ENCODE measurements at places on chromosomes 1 and 21.

- DNase-seq = no peak
These were observed 10.7 kb upstream of the C1QTNF12 start for GRCh38 chr1:1256956-1257871.

DNA sequence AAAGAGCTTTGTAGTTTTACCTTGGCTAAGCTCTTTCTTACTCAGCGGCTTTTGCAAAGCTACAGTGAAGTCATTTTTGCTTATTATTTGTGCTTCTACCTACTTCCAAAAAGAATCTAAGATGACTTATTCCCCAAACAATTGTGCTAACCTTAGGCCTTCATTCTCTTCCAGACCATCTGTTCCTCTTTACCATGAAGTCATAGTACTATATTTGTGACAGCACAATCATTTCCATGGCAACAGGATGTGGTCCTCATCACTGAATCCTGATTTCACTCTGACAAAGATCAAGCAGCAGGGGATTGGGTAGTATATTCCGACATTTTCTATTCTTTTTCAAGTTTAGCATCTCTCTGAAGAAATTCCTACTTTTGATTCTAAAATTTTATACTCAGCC is 24.8 kb upstream of the NMNAT2 start:
- no peak for DNase-seq

DNA sequence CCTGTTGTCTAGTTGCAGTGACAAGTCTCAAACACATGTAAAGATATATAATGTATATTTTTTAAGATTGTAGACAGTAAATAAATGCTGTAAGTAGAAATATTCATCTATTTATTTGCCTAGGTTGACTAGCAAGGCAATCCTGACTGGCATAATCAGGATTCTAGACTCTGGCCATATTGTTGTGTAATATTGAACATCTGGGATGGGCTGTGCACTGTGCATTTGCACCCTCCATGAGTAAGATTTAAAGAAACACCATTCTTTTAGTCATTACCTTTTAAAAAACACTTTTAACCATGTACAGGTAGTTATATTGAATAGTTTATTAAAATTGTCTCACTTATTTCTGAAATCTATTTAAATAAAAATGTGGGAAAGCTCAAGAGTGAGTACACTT is 32.4 kb downstream of the RASAL2 start:
- no peak for DNase-seq

GRCh38 chr1:228373004-228373680 is 33.5 kb downstream of the TRIM11 start:
- DNase-seq = no peak

DNA sequence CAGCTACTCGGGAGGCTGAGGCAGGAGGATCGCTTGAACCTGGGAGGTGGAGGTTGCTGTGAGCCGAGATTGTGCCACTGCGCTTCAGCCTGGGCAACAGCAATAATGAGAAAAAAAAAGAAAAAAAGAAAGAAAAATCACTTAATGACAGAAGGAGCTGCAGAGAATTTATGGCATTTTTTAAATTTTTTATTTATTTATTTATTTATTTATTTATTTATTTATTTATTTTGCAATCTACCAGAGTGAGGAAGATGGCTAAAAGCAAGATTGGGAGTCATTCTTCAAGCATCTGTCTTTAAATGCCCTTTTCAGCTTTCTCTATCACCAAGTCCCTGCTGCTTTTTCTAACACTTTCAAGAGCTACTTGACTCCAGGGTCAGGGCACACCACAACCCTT is 91.7 kb downstream of the WDR4 start:
- DNase-seq = no peak

GRCh38 chr1:2628933-2629626 is 3.7 kb downstream of the MMEL1 start:
- DNase-seq = no peak

- no peak for DNase-seq
These were observed 54.7 kb downstream of the MAP3K7CL start for GRCh38 chr21:29185172-29185571.

DNA sequence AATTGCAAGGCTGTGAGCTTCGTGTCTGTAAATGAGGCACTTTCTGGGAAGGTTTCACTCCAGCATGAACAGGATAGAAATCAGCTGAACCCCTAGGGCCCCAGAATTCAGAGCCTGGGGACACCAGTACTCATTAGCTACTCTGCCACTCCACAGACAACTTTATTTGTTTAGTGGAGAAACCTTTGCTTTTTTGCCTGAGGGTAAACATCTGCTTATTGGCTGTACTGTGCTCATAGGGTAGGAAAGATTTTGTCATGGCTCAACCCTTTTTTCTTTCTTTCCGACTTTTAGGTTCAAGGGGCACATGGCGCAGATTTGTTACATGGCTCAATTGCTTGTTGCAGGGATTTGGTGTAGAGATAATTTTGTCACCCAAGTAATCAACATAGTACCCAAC is 138.4 kb upstream of the BACE2 start:
- DNase-seq = no peak

DNA sequence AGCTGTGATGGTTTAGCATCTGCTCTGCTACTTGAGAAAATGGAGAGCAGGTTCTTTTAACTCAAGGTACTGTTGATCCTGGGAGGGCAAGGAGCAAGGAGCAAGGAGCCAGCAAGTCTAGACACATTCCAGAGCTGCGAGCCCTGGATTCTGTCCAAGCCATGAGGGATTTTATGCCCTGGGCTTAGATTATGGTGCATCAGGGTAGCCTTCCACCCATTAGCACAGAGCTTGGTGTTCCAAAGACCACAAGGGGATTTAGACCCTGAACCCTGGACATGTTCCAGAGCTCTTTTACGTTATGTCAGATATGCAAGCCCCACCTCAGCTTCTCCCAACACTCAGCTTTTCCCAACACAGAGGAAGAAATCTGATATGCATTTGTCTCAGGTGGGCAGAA is 2.0 kb upstream of the OR14I1 start:
- DNase-seq = no peak

- no peak for DNase-seq
These were observed 356.9 kb upstream of the ADGRL4 start for GRCh38 chr1:79363430-79363829.

- no peak for DNase-seq
These were observed 62.8 kb downstream of the NVL start for GRCh38 chr1:224266915-224267856.

GRCh38 chr1:78651241-78651640 is 1.6 kb downstream of the IFI44 start:
- DNase-seq = no peak

GRCh38 chr1:115978292-115978941 is 2.1 kb downstream of the SLC22A15 start:
- peak; percentile 71 for DNase-seq

DNA sequence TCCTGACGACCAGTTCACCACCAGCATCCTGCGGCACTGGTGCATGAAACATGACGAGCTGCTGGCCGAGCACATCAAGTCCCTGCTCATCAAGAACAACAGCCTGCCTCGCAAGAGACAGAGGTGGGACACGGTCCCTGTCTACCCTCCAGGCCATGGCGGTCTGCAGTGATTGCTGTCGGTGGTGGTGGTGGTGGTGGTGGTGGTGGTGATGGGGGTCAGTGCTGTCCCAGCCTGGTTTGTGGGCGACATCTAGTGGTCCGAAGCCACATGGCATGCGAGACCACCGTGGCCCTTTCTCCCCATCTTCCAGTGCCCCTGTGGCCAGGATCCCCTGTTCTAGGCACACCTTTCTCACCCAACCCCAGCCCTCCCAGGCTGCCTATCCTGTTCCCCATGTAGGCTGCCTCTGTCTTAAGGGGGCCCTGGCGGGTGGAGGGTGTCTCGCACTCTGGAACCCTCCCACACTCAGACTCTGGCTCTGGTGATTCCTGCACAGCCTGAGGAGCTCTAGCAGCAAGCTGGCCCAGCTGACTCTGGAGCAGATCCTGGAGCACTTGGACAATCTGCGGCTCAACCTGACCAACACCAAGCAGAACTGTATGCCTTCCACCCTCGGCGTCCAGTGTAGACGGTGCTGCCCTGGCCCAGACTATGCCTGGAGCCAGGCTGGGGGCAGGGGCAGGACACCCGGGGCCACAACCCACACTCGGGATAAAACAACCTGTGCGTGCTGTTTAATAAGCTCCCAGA is 3.2 kb upstream of the SLC27A3 start:
- DNase-seq = no peak

GRCh38 chr1:93749487-93749886 is 67.8 kb upstream of the BCAR3 start:
- no peak for DNase-seq
